ENCODE measurements at places on chromosomes 3 and 15.

- DNase-seq: no peak
These were observed 8.9 kb downstream of the ECE2 start for GRCh38 chr3:184284696-184285095.

DNA sequence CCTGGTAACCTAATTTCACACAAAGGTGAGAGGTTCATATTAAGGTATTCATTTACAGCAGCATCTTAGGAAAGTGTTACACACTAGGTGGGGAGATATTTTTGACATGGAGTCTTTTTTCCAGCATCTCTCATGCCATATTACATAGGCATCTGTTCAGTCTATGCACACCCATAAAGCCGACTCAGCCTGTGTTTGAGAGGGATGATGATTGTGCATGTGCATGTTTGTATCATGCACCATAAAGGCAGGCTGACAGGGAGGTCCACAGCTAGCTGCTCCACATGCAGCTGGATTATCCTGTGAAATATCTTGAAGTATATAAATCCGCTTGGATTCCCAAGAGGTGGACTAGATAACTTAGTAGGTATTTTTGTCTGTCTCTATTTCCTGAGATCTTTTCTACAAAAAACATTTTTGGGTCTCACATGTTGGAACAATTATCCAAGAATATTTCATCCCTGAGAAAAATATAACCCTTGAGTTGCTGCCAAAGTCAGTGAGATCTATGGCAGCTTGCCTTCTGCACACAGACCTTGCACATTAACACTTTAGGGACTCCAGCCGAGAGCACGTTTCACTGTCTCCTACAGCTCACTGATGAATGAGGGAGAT is 288.4 kb upstream of the DPH6 start:
- no peak for DNase-seq

DNA sequence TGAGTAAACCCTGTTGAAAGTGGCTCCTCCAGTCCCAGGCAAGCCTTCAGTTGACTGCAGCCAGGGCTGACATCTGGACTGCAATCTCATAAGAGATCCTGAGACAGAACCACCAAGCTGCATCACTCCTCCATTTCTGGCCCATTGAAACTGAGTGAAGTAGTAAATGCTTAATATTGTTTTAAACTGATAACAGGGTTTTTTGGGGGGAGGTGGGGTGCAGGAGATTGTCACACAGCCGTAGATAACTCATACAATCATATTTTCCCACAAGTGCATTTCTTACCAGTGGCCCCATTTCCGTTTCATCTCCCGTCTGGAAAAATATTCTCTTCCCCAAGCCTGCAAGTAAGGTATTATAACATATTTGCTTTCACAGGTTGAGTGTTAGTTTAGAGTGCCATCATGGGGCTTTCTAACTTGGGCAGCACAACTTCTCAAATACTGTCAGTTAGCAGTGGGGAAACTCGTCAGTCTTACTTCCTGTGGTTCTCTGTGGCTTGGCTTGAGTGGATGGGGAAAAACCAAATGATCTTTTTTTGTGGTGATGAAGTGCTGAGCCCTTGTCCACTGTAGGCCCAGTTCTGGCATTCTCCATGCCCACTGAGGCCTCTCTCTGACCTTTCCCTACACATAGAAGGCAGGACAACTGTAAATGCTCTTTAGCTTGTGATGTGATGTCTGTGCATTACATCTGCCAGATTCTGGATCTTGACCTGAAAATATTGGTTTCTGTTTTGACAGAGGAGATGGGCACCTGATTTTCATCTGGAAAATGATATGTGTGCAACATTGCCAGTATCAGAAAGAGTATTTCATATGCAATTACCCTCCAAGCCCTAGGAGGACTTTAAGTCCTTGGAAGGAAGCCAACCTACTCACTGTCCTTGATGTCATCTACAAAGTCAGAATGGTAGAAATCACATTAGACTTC is 90.1 kb upstream of the BHLHE40 start:
- no peak for DNase-seq

DNA sequence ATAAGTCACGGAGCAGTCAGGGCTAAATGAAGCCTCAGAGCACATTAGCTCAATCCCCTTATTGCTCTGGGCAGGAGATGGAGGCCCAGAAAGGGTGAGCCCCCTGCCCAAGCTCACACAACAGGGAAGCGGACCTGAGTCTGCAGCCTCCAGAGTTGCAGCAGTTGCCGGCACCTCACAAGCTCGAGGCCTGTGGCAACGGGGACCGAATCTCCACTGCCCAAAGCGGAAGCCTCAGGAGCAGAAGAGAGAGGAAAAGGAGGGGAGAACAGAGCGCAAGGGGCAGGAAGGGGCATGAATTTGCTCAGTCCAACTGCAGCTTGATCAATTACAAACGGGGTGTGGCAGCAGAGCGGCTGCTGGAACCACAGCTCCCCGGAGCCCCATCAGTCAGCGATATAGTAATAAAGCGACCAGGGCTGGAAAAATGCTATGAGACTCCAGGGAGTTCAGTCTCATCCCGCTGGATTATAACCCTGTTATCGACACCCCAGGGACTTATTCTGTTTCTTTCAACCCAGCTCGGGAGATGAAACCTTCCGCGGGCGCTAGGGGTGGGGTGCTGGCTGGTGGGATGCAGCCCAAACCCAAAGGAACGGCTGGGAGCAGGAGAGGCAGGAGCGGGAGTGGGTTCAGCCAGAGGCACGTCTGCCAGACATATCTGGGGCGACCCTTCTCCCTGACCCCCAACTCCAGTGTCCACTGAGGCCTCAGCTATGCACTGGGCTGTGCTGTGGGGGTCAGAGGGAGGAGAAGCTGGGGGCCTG is 219.7 kb upstream of the LINGO1 start:
- DNase-seq: no peak

DNA sequence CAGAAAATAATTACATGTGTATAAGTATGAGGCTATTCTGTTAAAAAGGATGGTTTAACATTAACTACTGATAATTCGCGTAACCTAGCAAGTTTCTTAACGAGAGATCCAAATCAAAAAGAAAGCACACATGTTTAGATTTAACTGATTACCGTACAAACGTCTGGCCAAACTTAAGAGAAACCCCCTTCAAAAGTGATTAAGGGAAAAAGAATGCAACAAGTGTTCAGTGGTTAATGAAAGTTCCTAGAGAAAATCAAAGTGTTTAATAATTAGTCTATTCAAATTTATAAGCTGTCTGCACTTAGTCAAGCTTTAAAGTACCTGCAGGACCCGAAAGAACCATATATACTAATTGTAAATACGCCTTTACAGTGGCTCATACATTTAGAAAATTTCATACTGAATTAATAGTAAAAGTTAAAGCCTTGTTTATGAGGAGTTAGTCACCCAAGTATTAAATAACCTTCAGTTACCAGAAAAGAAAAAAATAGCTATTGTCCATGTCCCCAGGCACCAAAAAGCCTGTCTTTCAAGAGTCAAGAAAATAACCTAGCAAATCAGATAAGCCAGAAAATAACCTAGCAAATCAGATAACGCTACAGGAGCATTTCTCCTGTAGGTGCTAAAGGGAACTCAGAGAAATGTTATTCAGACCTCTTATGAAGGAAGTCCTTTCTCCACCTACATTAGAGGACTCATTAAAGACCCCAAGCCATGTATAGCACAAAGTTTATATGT is 34.6 kb downstream of the ZNF589 start:
- DNase-seq: no peak

- DNase-seq: no peak
These were observed 293.6 kb downstream of the FGF12 start for GRCh38 chr3:192433704-192434103.

DNA sequence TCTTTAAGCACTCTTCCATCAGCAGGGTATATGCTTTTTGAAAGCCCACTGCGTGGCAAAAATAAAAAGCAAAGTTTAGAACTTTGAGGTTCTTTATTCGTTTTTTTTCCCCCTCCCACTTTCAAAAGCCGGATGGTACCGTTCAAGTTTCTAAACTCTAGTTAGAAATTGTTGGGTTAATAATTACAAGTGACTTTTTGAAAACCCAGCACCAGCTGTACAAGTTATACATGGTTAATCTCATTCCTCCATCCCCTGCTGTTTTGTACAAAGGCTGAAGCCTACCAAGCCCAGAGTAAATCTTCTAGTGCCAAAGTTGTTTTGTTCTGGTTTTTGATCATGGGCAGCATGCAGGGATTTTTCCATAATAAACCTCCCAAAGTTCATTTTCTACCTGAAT is 48.6 kb downstream of the WDR72 start:
- DNase-seq: no peak

DNA sequence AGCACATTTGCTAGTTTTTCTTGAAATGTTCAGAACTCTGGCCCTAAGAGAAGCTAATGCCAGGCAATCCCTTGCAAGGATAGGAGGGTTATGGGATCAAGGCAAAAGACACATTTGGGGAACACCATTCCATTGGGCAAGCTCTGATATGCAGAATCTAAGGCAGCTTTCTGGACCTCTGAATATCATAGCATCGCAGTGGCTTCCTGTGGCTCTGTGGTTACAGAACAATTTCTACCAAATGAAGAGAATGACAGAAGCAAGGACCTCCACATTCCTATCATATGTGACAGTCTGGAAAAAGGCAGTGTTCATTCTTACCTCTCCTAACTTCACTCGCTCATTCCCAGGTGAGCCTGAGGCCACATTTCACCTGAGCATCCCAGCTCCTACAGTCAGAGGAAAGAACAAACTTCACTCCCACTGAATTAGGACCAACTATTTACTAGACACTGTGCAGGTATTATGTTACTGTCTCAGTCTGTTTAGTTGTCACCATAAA is 836.1 kb upstream of the CFAP20DC start:
- DNase-seq: no peak

GRCh38 chr3:100319951-100320350 is 14.6 kb upstream of the NIT2 start:
- DNase-seq: no peak

GRCh38 chr15:100770661-100771584 is 108.7 kb upstream of the ALDH1A3 start:
- no peak for DNase-seq

DNA sequence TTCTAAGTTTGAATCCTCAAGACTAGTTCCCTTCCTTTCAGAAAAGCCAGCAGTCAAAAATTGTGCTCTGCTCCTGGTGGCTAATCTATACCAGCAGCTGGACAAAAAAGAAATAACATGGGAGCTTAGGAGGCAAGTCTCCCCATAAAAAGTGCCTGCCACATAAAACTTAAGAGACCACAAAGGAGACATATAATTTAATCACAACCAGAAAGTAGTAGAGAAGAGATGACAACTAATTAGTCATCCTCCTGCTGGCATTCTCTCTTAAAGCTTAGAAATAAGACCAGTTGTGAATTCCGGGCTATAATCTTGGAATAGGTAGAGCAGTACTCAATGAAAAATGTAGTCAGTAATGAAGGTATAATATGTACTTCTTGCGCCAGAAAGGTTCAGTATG is 20.2 kb upstream of the IMPG2 start:
- no peak for DNase-seq

DNA sequence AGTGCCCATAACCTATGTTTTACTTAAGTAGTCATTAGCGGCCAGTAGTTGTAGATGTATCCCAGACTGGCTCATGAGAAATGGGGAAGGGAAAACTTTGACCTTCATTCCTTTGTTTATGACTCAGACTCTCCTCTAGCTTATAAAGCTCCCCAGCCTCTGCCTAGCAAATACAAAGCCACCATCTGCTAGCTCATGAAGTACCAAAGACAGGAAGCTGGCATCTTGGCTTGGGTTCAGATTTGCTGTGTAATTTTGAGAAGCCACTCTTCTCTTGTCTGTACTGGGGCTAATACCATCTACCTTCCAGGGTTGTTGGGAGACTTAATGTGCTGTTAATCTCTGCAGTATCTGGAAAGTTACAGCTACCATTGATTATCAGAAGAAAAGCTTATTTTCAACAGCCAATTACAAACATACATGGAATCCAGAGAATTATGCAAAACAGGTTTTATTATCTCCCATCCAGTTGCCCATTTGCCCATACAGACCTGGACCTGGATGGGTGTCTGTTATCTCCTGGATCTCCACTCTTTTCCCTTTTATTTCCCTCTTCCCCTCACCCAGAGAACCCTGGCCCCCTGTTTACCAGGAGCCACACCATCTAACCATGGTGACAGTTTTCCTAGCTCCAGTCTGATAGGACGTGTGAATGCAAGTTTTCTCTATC is 153.8 kb downstream of the SEMA6D start:
- DNase-seq: no peak

DNA sequence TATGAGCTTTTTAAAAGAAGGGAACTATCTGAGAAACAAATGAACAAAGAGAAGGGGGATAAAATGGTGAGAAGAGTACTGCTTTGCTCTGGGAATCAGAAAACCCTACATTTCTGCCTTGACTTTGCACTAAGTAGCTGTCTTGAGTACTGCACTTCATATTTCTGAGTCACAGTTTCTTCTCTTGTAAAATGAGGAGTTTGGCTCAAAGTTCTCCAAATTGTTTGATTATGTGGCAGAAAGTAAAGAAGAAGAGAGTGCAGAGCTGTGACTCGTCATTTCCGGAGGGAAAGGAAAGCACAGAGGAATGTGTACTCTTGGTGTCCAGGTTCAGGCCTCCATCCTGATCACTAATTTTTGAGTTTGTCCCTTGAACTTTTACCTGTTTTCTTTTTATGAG is 54.7 kb downstream of the TP63 start:
- no peak for DNase-seq

DNA sequence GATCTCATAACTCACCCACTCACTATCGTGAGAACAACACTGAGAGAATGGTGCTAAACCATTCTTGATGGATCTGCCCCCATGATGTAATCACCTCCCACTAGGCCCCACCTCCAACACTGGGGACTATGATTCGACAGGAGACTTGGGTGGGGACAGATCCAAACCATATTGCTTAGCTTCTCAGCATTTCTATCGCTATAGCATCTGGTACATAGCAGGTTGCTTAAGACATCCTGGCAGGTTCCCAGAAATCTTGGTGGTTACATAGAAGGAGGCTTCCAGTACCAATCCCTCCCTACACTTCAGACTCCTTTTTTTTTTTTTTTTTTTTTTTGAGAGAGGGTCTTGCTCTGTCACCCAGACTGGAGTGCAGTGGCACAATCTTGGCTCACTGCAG is 487.8 kb downstream of the EDEM1 start:
- no peak for DNase-seq

- no peak for DNase-seq
These were observed 50.2 kb upstream of the THBS1 start for GRCh38 chr15:39530480-39531342.

GRCh38 chr15:74784426-74785193 is 2.7 kb downstream of the CSK start:
- DNase-seq: no peak

GRCh38 chr3:102192575-102192974 is 242.2 kb upstream of the ZPLD1 start:
- no peak for DNase-seq
